ENCODE measurements at places on chromosomes 2 and 18. TPM values are rescaled to one million over a fixed set of nuclear protein-coding genes. Genes with fewer than 3 reads are reported as not detected.
A peak's percentile ranks its signal among the peaks of the same experiment; 100 is the strongest.

- no peak overlapping the region for H3K4me3 ChIP-seq
- no peaks in the 10 kb centered on the region for H3K27me3 ChIP-seq
- H3K4me1 ChIP-seq, result no peaks in the 10 kb centered on the region
- no peak overlapping the region for H3K27ac ChIP-seq
- no peak for DNase-seq
Observed at GRCh38 chr2:11598228-11598731, 64.4 kb downstream of the GREB1 start.

The AOX1 gene
- 22.8 TPM for total RNA-seq

DNA sequence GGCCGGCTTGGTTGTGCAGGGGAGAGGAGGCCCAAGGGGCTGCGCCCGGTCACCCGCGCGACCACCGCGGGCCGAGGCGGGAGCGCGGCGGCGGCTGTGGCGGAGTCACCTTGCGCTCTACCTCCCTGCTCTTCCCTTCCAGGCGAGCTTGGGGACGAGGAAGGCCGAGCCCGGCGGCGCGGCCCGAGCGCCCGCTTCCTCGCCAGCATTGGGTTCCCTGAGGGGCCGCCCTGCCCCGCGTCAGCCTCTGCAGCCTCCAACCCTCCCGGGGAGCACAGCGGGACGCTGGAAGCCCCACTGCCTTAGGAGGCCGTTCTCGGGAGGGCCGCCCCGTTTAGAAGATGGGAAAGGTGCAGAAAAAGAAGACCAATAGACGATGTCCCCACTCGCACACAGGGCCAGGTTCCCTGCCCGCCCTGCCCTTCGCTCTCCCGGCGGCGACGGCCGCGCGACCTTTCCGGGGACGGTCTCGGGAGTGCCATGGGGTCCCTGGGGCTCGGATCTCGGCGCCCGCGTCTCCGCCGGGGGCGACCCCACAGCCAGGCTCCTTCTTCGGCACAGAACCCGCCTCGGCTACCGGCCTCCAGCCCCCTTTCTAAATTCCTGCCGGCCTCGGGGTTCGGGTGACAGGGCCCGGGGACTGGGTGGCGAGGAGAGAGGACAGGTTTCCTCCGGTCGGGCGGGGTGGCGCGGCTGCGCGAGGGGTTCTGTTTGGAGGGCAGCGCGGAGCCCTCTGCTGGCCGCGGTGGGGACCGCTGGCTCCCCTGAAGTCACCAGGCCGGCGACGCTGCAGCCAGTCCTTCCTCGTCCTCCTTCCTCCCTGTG is 85.5 kb downstream of the HS6ST1 start:
- no peaks in the 10 kb centered on the region for H3K4me1 ChIP-seq
- H3K4me3 ChIP-seq, result peak overlapping the region; percentile 54
- no peaks in the 10 kb centered on the region for H3K27me3 ChIP-seq
- peak; percentile 76 for DNase-seq
- H3K27ac ChIP-seq, result no peak overlapping the region
- no peaks in the 10 kb centered on the region for H3K36me3 ChIP-seq

DNA sequence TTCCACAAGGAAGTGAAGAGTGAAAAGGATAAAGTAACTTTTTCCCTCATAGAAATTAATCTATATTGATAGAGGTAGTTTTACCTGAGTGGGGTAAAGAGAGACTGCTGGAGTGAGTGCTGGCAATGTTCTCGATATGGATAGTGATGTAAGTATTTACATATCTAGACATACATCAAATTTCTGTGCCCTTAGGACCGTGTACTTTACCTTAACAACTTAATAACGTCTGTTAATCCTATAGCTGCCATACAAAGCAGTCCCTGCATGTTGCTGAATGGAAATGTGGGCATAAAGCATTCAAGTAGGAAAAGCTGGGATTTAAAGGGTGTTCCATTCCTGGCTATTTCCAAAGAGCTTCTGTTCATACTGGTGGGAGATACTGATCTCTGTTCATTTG is 162.4 kb upstream of the NOSTRIN start:
- no peak for DNase-seq
- no peaks in the 10 kb centered on the region for H3K4me1 ChIP-seq
- no peaks in the 10 kb centered on the region for H3K27me3 ChIP-seq
- H3K27ac ChIP-seq, result peak overlapping the region; percentile 85
- no peaks in the 10 kb centered on the region for H3K36me3 ChIP-seq
- no peak overlapping the region for H3K4me3 ChIP-seq

DNA sequence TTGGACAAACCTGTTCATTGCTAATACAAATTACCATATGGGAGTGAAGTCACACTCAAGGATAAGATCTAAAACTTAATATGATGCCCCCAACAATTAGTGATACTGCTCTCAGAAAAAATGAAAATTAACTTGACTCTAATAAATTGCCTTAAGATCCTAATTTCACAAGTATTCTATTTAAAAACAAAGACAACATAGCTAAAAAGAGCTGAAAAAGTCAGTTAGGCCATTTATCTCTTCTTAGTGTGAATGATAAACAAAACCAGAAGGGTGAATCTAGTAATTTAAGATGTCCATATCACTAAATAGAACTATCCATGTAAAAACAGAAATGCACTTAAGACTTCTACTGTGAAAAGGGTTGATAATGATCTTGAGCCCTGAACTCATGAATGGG is 53.4 kb downstream of the FN1 start:
- H3K4me3 ChIP-seq, result no peak overlapping the region
- no peak for DNase-seq
- no peaks in the 10 kb centered on the region for H3K36me3 ChIP-seq
- H3K27ac ChIP-seq, result no peak overlapping the region

The EMILIN1 gene
- 377 TPM for total RNA-seq

The EFR3B gene
- total RNA-seq, result 6.1 TPM

DNA sequence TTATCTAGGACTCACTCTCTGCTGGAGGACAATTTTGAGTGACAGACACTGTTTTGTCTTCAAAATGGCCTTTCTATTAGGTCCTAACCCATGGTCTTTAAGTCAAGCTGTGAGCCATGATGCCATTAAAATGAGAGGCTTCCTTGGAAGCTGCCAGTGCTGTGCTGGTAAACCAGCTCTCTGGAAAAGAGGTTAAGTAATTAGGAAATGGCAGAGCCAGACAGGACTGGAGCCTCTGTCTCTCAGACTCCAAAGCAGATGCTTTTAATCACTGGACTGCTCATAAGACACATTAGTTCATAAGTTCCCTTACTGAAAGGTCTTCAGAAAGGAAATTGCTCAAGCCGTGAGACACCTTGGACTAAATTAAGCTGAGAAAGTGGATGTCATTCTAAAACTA is 25.8 kb upstream of the LHCGR start:
- no peak overlapping the region for H3K27ac ChIP-seq
- H3K4me1 ChIP-seq, result no peaks in the 10 kb centered on the region
- no peaks in the 10 kb centered on the region for H3K27me3 ChIP-seq
- no peaks in the 10 kb centered on the region for H3K36me3 ChIP-seq
- DNase-seq, result no peak

The WDR12 gene
- 5.9 TPM for total RNA-seq

Data from uterus (tissue), 4 donors.